Caudate nucleus (tissue), 63 donors: ENCODE measurements at places on chromosomes 5 and 9.

GRCh38 chr5:133112026-133112660, 60.3 kb downstream of the HSPA4 start:
- no peak for DNase-seq

DNA sequence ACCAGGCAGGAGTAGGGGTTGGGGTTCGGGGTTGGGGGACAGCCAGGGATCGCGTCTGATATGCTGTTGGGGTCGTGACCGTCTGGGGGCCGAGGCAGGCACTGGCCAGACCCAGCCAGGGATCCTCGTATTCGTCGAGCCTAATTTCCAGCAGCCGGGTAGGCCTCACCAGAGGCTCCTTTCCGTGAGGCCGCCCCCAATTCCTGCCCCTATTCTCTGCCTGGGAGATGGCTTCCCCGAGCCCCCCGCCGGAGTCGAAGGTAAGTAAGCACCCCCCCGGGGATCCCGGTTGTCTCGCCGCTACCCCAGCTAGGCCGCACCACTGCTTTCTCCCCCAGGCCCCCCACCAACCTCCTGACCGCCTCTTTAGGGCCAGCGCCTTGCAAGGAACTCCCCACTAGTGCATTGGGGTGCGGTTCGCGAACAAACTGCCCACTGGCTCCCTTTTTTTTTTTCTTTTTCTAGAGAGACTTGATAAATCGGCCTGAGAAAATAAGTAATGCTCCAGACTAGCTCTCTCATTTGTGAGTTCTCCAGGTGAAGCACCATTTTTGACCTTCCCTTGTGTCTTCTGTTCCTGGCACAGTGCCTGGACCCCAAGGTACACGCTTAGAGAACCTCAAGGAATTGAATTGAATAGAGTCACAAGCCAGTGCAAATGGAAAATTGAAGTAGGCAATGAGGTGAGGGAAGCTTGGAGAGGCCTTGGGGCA, 435 bp downstream of the ZNF189 start:
- peak; percentile 59 for DNase-seq

DNA sequence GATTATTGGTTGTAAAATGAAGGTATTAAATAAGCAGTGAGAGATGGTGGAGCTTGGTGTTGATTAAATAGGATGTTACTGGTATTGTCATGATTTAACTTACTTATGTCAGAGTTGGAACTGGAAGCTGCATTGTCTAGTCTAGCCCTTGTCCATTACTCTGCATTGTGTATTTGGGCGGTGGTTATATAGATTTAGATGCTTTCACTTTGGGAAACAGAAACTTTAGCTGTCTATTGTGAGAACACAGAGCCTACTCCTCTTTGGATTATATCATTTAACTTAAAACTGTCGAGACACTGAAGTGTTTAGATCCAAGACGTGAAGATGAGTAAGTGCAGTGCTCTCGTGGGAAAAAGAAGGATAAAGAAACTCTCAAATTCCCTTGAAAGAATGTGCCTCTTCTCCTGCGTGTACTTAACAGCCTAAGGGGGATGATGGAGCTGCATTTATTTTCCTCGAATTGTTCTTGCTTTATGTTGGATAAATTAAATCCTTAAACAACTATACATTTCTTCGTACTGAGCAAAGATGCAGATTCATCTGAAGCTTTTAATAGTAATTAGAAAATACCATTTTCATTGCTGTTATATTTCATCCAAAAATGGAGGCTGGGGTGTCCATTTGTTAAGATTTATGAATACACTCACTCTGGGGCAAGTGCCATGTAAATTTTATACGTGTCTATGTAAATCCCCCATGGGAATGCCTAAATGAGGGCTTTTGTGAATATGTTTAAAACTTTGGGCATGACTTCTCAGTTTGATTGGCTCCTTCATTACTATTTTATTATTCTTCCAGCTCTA, 21.6 kb downstream of the FBXL7 start:
- no peak for DNase-seq

DNA sequence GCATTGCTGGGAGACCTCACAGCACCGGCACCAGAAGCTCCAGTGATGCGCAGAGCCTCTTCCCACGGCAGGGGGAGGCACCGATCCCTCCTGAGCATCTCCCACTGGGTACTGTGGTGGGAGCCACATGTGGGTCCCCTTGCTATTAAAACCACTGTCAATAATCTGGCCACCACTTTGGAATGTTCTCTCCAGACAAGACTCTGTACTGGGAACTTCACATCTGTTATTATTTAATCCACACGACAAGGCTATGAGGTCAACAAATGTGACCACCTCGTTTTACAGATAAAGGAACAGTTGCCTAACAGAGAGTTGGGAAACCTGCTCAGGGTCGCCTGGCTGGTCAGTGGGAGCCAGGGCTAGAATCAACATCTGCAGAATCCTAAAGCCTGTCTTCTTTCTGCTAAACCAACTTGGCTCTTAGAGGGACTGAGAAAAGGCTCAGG, 72.7 kb downstream of the EPB41L4B start:
- DNase-seq, result no peak

DNA sequence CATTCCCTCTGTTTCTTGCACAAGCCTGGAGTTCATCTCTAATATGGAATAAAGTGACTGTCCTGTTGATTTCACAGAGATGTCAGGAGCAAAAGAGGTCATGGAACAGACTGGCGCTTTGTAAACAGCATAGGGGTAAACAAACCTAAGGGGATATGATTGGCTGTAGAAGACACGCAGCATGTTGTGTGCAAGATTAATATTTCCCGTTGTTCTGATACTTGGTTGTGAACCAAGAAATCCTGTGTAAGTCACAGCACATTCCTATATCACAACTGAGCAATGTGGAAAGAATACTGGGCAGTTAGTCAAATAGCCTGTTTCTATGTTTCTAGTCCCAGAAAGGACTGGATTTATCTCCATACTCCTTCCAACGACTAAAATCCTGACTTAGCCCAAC, 3.2 kb downstream of the ADAMTS12 start:
- DNase-seq, result no peak

DNA sequence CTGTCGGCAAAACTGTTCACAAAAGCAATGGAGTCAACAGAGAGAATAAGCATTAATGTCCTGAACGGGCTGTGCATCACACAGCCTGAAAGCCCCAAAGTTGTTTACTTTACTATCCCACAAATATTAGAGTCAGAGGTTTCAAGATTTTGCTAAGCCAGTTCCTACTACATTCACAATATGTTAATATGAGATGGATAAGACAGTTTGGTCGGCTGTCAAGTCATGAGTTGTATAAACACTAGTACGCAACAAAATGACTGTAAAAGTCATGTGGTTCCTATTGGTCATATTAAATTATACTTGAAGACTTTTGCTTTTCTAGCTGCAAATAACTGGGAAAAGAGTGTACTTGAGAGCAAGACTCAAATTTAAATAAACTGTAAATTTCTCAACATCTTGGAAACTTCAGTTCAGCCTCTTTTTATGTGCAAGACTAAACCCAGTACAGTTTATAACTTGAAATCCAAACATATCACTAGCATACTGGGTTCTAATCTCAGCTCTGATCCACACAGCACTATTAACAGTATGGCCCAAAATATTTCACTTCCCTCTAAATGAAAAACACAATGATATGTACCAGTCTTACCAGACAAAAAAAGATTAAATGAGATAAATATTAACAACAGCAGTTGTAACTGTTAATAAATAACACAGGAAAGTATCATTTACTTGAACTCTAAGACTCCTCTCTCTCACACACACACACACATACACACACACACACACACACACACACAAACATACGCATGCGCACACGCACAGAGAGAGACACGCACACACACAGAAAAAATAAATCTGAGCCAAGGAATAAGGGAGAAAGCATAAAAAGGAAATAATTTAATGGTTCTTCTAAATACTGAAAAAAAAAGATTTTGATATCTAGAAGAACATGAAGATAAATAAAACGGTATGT, 33.1 kb downstream of the FANCC start:
- no peak for DNase-seq

DNA sequence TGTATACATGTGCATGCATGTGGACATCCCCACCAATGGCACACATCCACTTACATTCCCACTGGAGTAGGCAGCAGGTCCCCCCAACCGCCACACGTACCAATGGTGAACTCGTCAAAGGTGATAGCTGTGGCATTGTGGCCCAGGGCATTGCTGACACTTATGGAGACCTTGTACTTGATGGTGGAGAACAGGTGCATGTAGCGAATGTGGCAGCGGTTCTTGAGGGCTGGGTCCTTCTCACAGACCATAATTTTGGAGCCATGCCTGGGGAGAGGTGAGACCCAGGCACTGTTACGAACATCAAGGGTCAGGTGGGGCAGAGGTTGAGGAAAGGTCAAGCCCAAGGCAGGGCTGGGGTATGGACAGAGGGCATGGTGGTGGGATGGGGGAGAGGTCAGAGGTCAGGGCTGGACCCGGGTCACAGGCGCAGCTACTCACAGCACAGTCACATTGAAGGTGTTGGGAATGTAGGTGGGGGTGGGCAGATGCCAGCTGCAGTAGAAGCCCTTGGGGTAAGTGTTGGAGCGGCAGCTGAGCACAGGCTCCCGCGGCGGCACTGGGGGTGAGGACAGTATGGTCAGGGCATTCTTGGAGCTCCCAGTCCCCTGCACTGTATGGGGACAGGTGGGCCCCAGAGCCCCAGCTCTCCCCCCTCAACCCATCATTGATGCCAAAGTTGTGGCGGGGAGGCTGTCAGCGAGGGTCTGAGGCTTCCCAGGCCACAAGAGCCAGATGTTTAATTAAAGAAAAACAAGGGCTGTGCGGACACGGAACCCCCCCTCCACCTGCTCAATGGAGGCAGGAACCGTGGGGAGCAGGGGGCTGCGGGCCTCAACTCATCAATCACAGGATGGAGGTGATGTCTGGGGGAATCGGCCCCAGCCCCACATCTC, 31.9 kb downstream of the CNTFR start:
- DNase-seq, result no peak

DNA sequence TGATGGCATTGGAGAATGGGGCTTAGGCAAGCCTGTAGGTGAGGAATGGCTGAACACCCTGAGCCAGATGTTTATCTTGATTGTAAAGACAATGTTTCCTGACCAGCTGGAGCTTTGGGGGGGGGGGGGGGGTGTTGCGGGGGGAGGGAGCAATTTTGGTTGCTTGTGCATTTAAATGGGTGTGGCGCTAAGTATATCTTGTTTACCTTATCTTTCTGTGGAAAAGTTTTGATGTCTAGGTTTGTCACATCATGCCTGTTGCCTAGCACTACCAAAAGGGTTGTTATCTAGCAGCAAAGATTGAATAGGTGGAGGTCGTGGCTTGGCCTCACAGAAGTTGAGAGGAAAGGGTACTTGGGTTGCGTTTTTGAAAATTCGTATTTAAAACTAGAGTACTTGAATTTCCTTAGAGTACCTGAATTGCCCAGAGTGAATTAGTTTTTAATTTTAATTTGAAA, 1.3 kb downstream of the SMAD5 start:
- no peak for DNase-seq

DNA sequence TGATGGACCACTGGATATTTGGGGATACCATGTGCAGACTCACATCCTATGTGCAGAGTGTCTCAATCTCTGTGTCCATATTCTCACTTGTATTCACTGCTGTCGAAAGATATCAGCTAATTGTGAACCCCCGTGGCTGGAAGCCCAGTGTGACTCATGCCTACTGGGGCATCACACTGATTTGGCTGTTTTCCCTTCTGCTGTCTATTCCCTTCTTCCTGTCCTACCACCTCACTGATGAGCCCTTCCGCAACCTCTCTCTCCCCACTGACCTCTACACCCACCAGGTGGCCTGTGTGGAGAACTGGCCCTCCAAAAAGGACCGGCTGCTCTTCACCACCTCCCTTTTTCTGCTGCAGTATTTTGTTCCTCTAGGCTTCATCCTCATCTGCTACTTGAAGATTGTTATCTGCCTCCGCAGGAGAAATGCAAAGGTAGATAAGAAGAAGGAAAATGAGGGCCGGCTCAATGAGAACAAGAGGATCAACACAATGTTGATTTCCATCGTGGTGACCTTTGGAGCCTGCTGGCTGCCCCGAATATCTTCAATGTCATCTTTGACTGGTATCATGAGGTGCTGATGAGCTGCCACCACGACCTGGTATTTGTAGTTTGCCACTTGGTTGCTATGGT, 54.5 kb upstream of the HNRNPA0 start:
- DNase-seq, result no peak

DNA sequence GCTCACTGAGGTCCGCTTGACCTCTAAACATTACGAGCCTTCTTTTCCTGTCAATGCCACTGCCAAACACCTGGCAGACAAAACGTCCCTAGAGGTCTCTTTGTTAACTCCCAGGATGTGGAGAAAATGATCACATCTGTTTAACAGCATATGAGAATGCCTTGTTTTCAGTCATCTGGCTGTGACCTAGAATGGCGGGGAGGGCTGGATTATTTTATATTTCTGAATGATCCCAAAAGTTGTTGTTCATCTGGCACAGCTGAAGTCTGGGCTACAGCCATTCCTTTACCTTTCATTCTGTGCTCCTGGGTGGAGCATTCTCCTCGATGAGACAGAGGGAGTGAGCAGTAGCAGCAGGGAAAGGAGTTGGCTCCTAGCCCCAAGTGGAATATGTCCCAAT, 138.2 kb downstream of the PRDM6 start:
- DNase-seq, result no peak

- peak; percentile 71 for DNase-seq
Observed at GRCh38 chr5:757931-758697, 26.4 kb downstream of the ZDHHC11B start.

DNA sequence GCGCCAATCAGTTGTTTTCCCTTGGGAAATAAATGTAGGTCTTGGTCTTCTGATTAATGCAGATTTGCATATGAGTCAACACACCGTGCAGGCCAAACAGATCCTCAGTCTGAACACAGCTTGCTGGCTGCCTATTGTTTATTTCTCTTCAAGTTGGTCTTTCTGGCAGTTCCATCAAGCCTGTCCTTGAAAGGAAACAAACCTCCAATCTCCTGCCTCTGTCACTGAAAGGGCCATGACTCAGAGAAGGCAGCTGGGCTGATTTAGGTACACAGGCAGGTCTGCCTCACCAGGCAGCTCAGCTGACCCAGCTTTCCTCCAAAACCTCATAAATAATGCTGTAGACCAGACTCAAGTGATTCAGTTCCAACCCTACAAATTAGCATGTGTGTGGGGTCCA, 175.9 kb downstream of the MAN2A1 start:
- DNase-seq, result no peak

- DNase-seq, result no peak
Observed at GRCh38 chr9:33408087-33408486, 5.7 kb upstream of the AQP7 start.

- no peak for DNase-seq
Observed at GRCh38 chr5:148633067-148633377, 21.3 kb downstream of the HTR4 start.

DNA sequence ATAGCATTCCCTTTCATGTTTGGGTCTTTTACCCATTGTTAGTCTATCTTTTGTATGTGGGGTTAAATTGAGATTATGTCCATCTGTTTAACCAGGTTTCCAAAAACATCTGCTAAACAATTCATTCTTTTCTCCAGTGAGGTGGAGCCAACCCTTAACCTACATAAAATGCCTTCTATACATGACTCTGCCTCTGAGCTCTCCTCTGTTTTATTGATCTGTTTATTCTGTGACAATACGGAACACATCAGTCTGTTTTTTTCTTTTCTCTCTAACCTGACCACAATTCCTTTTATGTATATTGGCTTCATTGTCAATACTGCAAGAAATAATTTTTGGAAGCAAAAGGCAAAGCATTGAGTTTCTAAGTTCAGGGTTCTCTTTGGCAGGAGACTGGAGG, 9.9 kb upstream of the ARL15 start:
- no peak for DNase-seq
